Occipital lobe (tissue), 3 donors: ENCODE measurements at places on chromosomes 4 and X. TPM values are rescaled to one million over a fixed set of nuclear protein-coding genes. Genes with fewer than 3 reads are reported as not detected.

DNA sequence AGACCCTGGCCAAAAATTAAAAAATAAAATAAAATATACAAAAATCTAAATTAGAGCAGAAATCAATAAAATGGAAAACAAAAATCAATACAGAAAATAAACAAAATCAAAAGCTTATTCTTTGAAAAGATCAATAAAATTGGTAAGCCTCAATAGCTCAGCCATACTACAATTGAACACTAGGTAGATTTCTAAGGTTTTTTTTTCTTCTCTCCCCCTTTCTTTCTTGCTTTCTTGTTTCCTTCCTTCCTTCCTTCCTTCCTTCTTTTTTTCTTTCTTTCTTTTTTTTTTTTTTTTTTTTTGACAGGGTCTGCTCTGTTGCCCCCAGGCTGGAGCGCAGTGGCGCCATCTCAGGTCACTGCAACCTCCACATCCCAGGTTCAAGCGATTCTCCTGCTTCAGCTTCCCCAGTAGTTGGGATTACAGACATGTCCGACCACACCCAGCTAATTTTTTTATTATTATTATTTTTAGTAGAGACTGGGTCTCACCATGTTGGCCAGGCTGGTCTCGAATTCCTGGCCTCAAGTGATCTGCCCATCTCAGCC lies 23.4 kb upstream of the PPP3CA start:
- DNase-seq, result no peak

The HSFX1 gene
- total RNA-seq, result 1.7 TPM

- no peak for DNase-seq
Measured at GRCh38 chr4:161916035-161916434, 247.8 kb downstream of the FSTL5 start.

- DNase-seq, result no peak
Measured at GRCh38 chrX:103367502-103367901, 8.8 kb upstream of the BEX3 start.

GRCh38 chr4:86522349-86522748 lies 71.8 kb upstream of the PTPN13 start:
- DNase-seq, result no peak

GRCh38 chr4:3880615-3881120 lies 114.5 kb downstream of the ADRA2C start:
- DNase-seq, result peak; percentile 66

DNA sequence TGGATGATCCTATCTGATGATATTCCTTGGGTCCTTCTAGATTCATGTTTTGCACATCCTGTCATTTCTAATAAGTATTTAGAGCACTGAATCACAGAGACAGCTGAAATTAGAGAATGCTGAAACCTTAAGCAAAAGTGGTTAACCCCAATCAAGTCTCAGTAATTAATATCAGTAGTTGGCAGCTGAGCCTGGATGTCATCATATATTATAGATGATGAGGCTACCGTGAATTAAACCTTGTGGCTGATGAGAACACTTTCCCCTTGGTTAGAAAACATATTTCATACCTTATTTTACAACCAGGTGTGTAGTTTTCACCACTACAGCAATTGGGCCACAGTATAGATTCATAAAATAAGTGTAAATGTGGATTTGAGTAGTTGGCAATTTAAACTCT lies 499.0 kb downstream of the PDGFC start:
- DNase-seq, result no peak

DNA sequence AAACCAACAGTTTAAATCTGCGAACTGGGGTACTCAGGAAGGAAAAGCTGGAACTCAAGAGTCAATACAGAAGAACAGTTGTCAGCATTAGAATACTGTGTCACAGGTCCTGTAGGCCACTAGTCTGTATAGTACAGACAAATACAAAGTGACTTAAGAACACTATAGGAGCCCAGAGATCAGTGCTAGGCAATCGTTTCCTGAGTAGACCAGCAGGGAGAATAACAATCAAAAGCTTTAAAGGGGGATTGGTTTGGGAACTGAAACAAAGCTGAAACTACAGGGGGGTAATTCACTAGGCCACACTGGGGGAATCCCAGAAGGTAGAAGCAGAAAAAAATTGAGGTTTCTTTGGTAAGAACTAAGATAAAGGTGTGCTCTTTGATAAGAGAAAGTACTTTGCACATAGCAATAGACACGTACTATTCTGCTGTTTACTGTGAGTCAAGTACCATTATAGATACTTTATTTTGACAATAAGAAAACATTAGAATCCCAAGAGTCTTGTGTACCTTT lies 339.7 kb downstream of the PCDH19 start:
- no peak for DNase-seq

The ADAM29 gene
- total RNA-seq, result 0.31 TPM
